ENCODE measurements at places on chromosomes 2 and 18.

GRCh38 chr2:74696829-74697228, 42.8 kb downstream of the SEMA4F start:
- no peak for DNase-seq

DNA sequence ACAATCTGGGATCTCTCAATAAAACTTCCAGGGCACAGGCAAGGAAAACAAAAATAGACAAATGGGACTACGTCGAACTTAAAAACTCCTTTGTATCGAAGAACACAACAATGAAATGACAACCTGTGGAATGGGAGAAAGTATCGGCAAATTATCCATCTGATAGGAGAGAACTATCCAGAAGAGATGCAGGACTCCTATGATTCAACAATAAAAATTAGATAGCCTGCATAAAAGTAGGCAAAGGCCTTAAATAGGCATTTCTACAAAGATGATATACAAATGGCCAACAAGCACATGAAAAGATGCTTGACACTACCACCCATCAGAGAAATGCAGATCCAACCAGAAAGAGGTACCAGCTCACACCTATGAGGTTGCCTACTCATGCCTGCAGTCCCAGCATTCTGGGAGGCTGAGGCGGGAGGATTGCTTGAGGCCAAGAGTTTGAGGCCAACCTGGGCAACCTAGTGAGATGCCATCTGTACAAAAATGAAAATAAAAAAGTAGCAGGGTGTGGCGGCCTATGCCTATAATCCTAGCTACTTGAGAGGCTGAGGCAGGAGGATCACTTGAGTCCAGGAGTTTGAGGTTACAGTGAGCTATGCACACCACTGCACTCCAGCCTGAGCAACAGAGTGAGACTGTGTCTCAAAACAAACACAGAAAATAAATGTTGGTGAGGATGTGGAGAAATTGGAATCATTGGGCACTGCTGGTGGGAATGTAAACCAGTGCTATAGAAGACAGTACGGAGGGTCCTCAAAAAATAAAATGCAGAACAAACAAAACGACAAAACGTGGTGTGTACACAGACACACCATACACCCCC, 21.6 kb downstream of the TWIST2 start:
- DNase-seq = no peak

DNA sequence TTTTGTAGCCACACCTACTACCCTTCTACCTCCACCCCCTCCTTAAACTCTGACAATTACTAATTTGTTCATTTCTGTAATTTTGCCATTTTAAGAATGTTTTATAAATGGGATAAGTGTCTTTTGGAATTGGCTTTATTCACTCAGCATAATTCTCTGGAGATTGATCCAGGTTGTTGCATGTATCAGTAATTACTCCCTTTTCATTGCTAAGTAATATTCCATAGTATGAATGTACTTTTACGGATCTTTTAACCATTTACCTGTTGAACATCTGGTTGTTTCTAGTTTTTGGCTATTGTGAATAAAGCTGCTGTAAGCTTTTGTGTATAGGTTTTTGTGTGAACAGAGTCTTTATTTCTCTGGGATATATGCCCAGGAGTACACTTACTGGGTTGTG, 4.1 kb downstream of the GALNT1 start:
- no peak for DNase-seq

DNA sequence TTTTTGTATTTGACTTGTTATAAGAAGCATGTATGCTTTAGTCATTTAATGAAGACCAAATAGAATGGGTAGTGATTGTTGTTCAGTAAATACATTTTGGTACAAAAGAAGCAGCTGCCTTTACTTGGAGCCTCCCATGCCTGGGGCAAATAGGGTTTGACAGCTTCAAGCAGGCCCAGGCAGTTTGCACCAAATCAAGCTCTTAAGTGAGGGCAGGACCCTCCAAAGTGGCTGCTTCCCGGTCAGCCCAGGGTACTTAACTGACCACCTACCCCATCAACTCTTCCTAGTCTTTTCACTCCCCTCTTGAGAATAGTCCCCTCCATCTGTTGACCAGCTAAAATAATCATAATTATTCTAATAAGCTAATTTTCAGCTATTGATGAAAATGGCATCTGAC, 5.2 kb downstream of the MAPRE3 start:
- DNase-seq = no peak
